Lung (tissue), 17 donors: ENCODE measurements at places on chromosomes 6 and 20. TPM values are rescaled to one million over a fixed set of nuclear protein-coding genes. Genes with fewer than 3 reads are reported as not detected.
A peak's percentile ranks its signal among the peaks of the same experiment; 100 is the strongest.

The PPP1R16B gene
- total RNA-seq, result 15.0 TPM

The FERMT1 gene
- total RNA-seq, result 1.9 TPM

The ZC2HC1B gene
- 0.28 TPM for total RNA-seq

GRCh38 chr20:34872622-34873224 is at the start of gene GGT7:
Gene GGT7 (minus strand): TSS chr20:34872856. CDS start chr20:34872815, 41 bp downstream.
- peak; percentile 70 for DNase-seq

- DNase-seq, result no peak
Observed at GRCh38 chr6:138638604-138639003, 135.0 kb upstream of the CCDC28A start.

The OOEP gene
- total RNA-seq, result not detected
